ENCODE measurements at places on chromosomes 3 and 15.

DNA sequence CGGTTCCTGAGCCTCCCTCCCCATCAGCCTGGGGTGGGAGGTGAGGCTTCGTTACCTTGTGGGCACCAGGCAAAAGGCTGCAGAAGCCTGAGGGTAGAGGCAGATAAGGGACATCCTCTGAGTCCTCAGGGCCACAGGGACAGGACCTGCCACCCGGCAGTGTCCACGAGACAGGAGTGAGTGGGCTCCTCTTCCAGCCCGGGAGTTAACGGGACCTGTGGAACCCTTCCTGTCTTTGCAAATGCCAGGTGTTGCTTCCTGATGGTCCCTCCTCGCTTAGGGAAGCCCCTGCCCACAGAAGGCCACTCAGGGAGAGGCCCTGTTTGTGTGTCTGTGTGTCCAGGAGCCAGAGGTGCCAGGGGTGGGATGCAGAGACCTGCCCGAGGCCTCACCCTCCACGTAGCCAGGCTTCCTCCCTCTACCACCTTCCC is 111.1 kb upstream of the ALDH1A3 start:
- DNase-seq = no peak

- DNase-seq = no peak
Observed at GRCh38 chr3:127027811-127028548, 45.1 kb downstream of the PLXNA1 start.

GRCh38 chr3:61645148-61645547 is 83.8 kb downstream of the PTPRG start:
- no peak for DNase-seq

- no peak for DNase-seq
Observed at GRCh38 chr15:48144889-48145288, 24.1 kb downstream of the SLC24A5 start.

- DNase-seq = no peak
Observed at GRCh38 chr3:44050101-44050500, 191.6 kb upstream of the TOPAZ1 start.

- no peak for DNase-seq
Observed at GRCh38 chr3:112619295-112619694, 21.6 kb downstream of the CCDC80 start.

- no peak for DNase-seq
Observed at GRCh38 chr3:191282251-191283185, 46.7 kb upstream of the CCDC50 start.
